ENCODE measurements at places on chromosomes 11 and 22.

DNA sequence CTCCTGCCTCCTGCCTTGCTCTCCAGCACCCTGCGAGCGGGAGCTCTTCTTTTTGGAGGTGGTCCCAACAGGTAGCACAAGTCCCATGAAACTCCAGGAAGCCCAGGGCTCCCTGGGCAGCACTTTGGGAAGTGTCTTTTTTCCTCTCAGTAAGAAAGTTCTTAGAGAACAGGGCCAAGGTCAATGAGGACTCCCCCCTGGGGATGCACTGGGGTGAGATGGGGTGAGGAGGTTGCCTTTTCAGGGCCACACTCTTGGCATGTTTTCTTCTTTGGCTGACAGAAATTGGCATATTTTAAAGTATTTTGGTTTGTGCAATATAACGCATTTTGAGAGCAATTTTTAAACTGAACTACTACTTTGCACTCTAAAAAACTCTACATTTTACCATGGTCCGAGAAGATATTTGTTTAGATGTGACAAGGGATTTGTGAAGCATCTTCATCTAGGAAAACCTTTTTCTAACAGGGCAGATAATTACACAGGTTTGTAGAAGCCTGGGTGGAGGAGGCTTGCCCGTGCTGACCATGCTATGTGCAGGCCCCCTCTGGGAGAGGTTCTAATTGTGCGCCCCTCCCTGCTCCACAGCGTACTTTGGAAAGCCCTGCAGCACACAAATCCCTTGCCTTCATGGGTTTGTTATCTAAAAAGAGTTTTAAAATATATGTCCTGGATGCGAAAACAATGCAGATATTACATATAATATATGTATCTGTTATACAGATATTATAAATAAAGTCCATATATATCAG lies 140.4 kb downstream of the WNT7B start:
- DNase-seq: no peak

- no peak for DNase-seq
These were observed 78.5 kb downstream of the RPS6KA4 start for GRCh38 chr11:64437426-64437825.

DNA sequence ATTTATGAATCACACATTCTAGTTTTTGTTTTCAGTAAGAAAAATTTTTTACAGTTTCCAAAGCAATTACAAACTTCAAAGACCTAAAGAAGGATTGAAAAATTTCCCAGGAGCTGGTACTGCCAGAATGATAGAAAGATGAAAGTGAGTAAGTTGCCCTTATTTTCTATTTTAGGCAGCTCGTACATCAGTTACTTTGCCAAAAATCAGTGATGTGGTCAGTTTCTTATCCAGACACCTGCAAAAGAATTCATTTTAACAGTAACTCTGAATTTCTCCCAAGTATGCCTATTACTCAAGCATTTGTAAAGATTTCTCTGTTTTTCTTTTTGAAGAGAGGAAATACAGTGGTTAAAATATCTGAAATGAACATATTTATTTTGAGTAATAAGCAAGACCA lies 976.3 kb upstream of the RAG2 start:
- no peak for DNase-seq

DNA sequence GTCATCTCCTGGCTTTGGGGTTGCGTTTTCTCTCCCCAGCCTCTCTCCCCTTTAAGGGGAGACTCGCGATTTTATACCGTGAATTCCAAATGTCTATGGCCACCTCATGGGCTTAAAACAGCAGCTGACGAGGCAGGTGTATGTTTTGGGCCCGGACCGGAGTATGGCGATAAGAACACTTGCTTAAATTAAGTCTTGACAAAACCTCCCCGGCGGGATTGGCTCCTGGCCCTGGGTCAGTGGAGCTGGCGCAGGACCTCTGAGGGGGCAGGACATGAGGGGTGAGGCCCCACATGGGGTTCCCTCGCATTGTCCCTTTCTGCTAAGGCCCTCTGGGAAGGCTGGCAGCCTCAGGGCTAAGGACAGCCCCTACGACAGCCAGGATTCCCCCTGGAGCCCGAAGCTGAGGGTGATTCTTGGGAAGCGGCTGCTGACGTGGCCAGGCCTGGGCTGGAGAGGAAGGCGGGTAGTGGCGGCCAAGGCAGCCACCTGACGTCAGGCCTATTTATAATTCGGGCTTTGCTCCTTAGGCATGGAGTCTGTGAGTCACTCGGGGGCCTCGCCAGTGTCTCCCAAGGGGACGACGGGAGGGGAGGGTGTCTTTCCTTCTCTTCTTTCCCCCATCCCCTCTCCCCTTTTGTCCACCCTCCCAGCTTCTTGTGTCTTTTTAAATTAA lies 12.7 kb downstream of the MYO18B start:
- no peak for DNase-seq

GRCh38 chr11:70915158-70915985 lies 337.0 kb downstream of the SHANK2 start:
- no peak for DNase-seq

- DNase-seq: no peak
These were observed 51.9 kb downstream of the RBX1 start for GRCh38 chr22:41003066-41003465.

DNA sequence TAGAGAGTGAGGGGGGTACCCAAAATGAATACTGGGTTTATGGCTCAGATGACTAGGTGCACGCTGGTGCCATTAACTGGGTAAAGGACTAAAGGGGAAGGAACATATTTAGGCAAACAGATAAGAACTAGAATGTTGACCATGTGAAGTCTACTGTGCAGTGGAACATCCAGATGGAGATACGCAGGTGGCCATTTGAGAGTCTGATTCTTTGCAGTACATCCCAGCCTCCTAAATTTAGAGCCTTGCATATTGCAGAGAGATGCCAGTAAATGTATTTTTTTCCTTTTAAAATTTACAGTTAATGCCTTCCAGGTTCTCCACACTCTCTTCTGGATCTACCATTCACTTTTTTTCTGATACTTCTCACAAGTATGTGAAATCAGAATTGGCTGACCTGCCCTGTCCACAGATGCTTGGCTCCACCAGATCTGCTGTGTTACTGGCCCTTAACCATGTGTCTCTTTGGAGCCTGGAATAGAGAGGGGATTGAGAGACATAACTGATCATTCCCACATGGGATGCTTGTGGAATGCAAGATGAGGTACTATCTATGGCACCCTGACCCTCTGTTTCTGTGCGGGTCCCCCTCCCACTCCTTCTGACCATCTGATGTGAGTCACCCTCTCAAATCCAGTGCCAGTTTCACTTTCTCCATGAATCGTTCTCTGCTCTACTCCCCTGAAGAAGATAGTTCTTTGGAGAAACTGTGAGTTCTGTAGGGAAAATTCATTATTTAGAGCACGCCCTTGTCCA lies 77.0 kb upstream of the NCAM1 start:
- DNase-seq: no peak

- DNase-seq: no peak
These were observed 337.0 kb downstream of the INSC start for GRCh38 chr11:15451713-15452112.

GRCh38 chr11:16448123-16448717 lies 91.9 kb upstream of the SOX6 start:
- DNase-seq: no peak

DNA sequence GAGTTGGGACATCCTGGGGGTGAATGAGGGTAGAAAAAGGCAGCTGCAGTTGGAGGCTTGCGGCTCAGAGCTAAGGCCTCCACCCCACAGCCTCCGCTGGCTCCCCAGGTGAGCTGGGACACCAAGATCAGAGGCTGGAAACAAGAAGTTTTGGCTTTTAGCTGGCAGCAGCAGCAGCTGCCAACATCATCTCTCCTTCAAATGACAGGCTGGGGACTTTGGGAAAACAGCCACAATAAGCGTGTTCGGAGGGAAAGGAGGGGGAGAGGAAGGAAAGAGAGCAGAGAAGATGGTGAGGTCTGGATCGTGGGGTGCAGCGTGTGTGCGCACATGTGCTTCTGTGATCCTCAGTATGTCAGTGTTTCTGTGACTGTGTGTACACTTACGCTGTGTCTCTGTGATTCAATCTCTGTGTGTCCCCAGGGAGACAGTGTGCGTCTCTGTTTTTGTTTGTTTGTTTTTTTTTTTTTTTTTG lies 62.0 kb upstream of the RASD2 start:
- no peak for DNase-seq
